SJCRH30 (cell line): ENCODE measurements at places on chromosomes 11 and 22.
A peak's percentile ranks its signal among the peaks of the same experiment; 100 is the strongest.

GRCh38 chr11:126034039-126034932, 28.4 kb downstream of the CDON start:
- DNase-seq, result no peak

- peak; percentile 60 for DNase-seq
These were observed 420.0 kb downstream of the MN1 start for GRCh38 chr22:27381552-27381951.

- DNase-seq, result no peak
These were observed 11.6 kb downstream of the FADS2 start for GRCh38 chr11:61839742-61840141.

- no peak for DNase-seq
These were observed 24.8 kb downstream of the KDM4D start for GRCh38 chr11:94998285-94998684.

GRCh38 chr11:57100638-57101331, 81.0 kb upstream of the LRRC55 start:
- no peak for DNase-seq

- no peak for DNase-seq
These were observed 21.0 kb upstream of the TMEM123 start for GRCh38 chr11:102473543-102473942.

- peak; percentile 97 for DNase-seq
These were observed 7.5 kb downstream of the FREY1 start for GRCh38 chr11:45899448-45900174.

- peak; percentile 71 for DNase-seq
These were observed 199.3 kb downstream of the PGR start for GRCh38 chr11:100930185-100930778.

DNA sequence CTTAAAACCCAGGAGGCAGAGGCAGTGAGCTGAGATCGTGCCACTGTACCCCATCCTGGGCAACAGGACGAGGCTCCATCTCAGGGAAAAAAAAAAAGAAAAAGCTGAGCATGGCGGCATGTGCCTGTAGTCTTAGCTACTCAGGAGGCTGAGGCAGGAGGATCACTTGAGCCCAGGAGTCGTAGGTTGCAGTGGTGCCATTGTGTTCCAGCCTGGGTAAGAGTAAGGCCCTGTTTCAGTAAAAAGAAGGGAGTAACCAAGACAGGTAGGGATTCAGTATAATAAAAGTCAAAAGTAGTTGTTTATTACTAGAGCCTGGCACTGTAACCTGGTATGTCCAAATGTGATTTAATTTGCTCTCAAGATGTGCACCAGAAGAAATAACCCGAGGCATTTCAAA, 8.1 kb upstream of the RAB30 start:
- no peak for DNase-seq

DNA sequence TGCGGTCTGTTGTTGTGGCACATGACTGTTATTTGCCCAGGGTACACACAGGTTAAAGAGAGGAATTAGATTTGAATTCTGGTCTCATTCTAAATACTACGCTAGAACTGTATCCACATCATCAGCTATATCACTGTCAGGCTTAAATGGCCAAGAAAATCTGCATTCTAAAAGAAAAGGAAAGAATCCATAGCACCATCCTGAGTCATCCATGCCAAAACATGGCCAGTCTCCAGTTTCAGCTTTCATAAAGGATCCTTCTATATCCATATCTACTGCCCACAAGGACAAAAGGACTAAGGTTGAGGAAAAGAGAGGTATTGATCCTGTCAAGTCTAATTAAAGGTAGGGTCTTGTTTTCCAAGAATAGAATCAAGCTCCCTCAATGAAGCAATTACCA, 73.6 kb upstream of the GDPD4 start:
- no peak for DNase-seq

DNA sequence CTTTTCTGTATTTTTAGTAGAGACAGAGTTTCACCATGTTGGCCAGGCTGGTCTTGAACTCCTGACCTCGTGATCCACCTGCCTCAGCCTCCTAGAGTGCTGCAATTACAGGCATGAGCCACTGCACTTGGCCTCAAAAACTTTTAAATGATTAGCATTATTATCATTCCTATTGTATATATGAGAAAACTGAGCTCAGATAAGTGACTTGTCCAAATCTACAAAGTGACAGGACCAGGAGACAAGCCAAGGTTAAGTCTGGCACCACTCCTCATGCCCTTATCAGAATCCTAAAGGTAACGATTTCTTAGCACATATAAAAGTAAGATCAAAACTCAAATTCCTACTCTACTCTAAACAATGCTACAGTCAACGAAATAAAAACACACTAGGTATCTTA, 32.2 kb upstream of the CHRNA10 start:
- DNase-seq, result no peak

DNA sequence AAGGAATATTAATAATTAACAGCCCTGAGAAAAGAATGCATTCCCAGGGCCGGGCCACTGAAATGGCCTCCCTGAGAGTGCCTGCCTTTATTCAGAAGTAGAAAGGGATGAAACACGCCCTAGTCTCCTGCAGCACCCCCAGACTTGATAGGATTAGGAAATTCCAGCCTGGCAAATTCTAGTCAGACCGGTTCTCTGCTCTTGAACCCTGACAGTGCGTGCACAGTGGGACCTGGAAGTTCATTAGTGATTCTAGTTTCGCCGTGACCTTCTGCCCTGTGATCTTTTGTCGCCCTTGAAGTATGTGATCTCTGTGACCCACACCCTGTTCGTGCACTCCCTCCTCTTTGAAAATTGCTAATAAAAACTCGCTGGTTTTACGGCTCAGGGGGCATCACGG, 2.1 kb upstream of the GSTP1 start:
- DNase-seq, result no peak

DNA sequence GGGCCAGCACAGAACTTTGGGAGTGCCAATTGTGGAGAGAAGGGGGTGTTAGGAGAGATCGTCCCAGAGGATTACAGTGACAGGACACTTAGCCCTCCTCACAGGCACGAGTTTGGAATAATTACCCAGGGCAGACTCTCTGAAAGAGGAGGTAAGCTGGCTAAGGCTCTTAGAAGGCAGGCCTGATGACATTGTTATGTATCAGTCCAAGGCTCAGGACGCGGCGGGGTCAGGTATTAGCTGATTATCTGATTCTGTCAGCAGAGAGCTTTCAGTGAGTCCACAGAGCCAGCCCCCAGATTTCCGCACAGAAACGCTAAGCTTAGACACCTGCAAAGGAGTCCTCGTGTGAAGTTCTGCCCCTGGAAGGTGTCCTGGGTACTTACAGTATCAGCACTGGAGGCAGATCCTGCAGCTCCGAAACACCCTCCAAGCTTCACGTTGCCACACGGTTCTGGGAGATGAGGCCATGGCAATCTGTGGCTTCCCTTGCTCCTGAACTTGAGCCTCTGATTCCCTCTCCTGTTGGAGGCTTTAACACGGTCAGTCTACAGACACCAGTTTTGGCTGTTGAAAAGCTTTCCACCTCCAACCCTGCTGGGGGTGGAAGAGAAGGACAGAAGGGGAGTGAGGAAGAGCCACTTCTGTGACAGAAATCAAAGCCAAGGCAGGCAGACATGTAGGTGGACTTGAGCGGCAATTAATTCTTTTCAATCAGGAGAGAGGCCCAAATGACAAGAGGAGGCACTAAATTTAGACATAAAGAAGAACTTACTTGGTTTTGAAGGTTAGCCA, 123.6 kb upstream of the CADM1 start:
- DNase-seq, result no peak

GRCh38 chr11:26072614-26073153, 259.2 kb upstream of the ANO3 start:
- no peak for DNase-seq

GRCh38 chr22:42611051-42611450, 3.6 kb downstream of the POLDIP3 start:
- no peak for DNase-seq

GRCh38 chr11:95895815-95896214, 28.1 kb downstream of the MTMR2 start:
- DNase-seq, result no peak

- DNase-seq, result no peak
These were observed 1917.0 kb downstream of the LRRC4C start for GRCh38 chr11:39542460-39542859.

DNA sequence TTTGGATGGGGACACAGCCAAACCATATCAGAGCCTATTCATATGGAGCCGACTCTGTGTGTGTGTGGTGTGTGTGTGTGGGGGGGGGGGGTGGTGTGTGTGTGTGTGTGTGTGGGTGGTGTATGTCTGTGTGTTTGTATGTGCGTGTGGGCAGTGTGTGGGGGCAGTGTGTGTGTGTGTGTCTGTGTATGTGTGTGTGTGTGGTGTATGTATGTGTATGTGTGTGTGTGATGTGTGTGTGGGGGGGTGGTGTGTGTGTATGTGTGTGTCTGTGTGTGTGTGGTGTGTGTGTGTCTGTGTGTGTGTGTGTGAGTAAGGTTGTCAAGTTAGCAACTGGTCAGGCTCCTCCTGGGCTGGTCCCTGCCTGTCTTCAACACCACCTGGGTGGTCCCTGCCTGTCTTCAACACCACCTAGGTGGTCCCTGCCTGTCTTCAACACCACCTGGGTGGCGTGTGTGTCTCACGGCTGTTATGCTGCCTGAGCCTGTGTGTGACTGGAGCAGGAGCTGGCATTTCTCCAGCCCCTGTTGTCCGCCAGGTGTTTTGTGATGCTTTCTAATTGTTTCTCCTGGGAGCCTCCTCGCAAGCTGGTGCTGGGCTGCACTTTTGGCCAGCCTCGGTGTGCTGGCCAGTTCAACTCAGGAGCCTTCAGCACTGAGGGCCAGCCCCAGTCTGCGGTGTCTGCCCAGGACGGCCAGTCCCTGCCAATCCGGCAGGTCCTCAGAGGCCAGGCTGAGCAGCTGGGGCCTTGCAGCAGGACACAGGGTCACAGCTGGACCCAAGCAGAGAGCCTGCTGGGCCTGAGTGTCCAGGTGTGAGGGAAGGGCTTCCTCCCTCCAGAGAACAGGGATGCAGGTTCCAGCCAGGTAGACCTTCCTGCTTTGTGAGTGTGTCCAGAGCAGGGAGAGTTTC, 21.5 kb upstream of the PVALB start:
- peak; percentile 25 for DNase-seq

- DNase-seq, result no peak
These were observed 14.4 kb downstream of the C22orf42 start for GRCh38 chr22:32144496-32145274.

GRCh38 chr11:6402561-6402981, 12.3 kb downstream of the SMPD1 start:
- no peak for DNase-seq

- DNase-seq, result no peak
These were observed 23.5 kb downstream of the WEE1 start for GRCh38 chr11:9596926-9597464.

- DNase-seq, result peak; percentile 73
These were observed 84.6 kb downstream of the SWAP70 start for GRCh38 chr11:9748361-9748970.

- DNase-seq, result no peak
These were observed 358.2 kb upstream of the PDGFD start for GRCh38 chr11:104522123-104522522.

GRCh38 chr22:30414525-30415047, 11.0 kb upstream of the MTFP1 start:
- DNase-seq, result no peak

GRCh38 chr11:132486060-132486459, 1046.2 kb downstream of the OPCML start:
- no peak for DNase-seq

- DNase-seq, result no peak
These were observed 126.9 kb downstream of the KCNQ1 start for GRCh38 chr11:2571598-2572281.

DNA sequence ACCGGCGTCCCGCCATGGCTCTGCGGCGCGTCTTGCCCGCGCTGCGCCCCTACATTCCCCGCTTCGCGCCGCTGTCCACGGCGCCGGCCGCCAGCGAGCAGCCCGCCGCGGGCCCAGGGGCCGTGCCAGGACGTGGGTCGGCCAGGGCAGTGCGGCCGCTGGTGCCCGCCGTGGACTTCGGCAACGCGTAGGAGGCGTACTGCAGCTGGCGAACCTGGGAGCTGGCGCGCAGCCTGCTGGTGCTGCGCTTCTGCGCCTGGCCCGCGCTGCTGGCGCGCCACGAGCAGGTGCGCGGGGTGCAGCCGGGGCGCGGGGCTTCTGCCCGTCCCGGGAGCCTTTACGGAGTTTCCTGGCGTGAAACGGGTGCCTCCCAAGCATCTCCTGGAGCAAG, 20.1 kb downstream of the DGCR6L start:
- DNase-seq, result no peak

DNA sequence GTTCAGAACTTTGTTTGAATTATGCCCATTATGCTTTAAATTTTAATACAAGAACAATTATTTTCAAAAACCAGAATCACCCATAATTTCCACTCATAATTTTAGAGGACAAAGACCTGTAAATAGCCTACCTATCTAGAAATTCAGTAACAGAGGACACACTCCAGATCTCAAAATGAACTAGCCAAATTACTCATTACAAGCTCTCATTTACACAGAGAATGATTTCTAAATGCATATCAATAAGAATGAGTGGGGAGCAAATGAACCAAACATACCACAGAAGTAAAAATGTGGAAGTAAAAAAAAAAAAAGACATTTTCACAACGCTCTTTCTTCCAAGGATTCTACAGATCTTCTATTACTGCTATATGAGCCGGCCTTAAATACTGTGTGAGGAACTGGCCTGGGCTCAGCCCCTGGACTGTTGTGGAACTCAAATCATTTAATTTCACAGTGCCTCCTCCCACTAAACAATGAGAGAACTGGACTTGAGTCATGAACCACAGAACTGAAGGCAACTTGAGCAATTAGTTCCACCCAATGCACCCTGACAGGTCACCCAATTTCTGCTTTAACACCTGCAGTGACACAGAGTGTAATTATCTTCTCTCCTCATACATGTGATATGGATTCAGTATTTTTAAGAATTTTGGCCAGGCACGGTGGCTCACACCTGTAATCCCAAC, 8.0 kb downstream of the MRTFA start:
- DNase-seq, result peak; percentile 39
